ENCODE measurements at places on chromosomes 4 and X. TPM values are rescaled to one million over a fixed set of nuclear protein-coding genes. Genes with fewer than 3 reads are reported as not detected.

Gene DGKK
- total RNA-seq = not detected

Gene NAA11
- not detected for total RNA-seq

Gene PCSK1N
- total RNA-seq = 47.3 TPM

Gene DUSP21
- not detected for total RNA-seq

Gene IGFBP7
- 251 TPM for total RNA-seq

Data from A549 treated with GW870086 at 1 μM for 4 hours (cell line).